Activated B cell treated with CpG ODN at 0.5 μM for 24 hours (primary cell): ENCODE measurements at places on chromosomes 5 and 9. TPM values are rescaled to one million over a fixed set of nuclear protein-coding genes. Genes with fewer than 3 reads are reported as not detected.

Gene SH3GLB2
- total RNA-seq: 60.4 and 62.9 TPM in 2 replicates

Gene MZB1
- total RNA-seq: 47.1 and 50.5 TPM in 2 replicates

Gene AHRR
- 5.1 and 6.1 TPM in 2 replicates for total RNA-seq

Gene CAMSAP1
- total RNA-seq: 16.9 and 23.7 TPM in 2 replicates

Gene PCDHGA9
- total RNA-seq: 1.1 and 1.3 TPM in 2 replicates

Gene MLANA
- total RNA-seq: not detected in 2 replicates
